CD4-positive, alpha-beta memory T cell (primary cell): ENCODE measurements at places on chromosomes 5 and 9. TPM values are rescaled to one million over a fixed set of nuclear protein-coding genes. Genes with fewer than 3 reads are reported as not detected.

Gene GRIN1
- polyA plus RNA-seq, result not detected

Gene TTC16
- polyA plus RNA-seq, result 0.09 TPM

Gene SLC25A48
- polyA plus RNA-seq, result not detected

Gene SLC46A2
- not detected for polyA plus RNA-seq

Gene FAM78A
- 5.5 TPM for polyA plus RNA-seq

Gene PCDHGA10
- polyA plus RNA-seq, result not detected

Gene PALM2AKAP2
- not detected for polyA plus RNA-seq

DNA sequence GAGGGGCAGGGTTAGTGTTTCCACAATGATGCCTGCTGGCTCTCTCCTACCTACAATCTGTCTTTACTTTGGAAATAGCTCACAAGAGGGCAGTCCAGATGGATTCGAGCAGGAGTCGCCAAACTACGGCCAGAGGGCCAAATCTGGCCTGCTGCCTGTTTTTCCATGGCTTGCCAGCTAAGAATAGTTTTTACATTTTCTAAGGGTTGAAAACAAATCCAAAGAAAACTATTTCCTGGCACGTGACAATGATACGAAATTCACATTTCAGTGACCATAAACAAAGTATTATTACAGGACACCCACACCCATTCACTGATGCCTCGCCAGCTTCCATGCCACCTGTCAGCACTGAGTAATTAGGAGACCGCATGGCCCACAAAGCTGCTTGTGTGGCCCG is 162.9 kb upstream of the WWC1 start:
- no peak overlapping the region for H3K4me3 ChIP-seq
- DNase-seq, result no peak
- H3K36me3 ChIP-seq, result no peaks in the 10 kb centered on the region
- no peaks in the 10 kb centered on the region for H3K4me1 ChIP-seq

GRCh38 chr5:107217721-107218130 is 453.0 kb downstream of the EFNA5 start:
- DNase-seq, result no peak
- no peak overlapping the region for H3K27ac ChIP-seq
- no peaks in the 10 kb centered on the region for H3K27me3 ChIP-seq
- H3K4me1 ChIP-seq, result no peaks in the 10 kb centered on the region
- H3K4me3 ChIP-seq, result no peak overlapping the region

- H3K27me3 ChIP-seq, result no peaks in the 10 kb centered on the region
- no peak overlapping the region for H3K27ac ChIP-seq
- no peaks in the 10 kb centered on the region for H3K36me3 ChIP-seq
- DNase-seq, result no peak
Observed at GRCh38 chr5:71948206-71948605, 159.1 kb upstream of the MAP1B start.

- H3K27ac ChIP-seq, result no peak overlapping the region
- H3K4me1 ChIP-seq, result no peaks in the 10 kb centered on the region
- no peak for DNase-seq
- H3K27me3 ChIP-seq, result no peaks in the 10 kb centered on the region
- H3K36me3 ChIP-seq, result no peaks in the 10 kb centered on the region
- no peak overlapping the region for H3K4me3 ChIP-seq
Observed at GRCh38 chr5:56791396-56791795, 24.0 kb upstream of the MAP3K1 start.

GRCh38 chr9:98775831-98776441 is 20.4 kb downstream of the ANKS6 start:
- H3K4me3 ChIP-seq, result no peak overlapping the region
- no peaks in the 10 kb centered on the region for H3K36me3 ChIP-seq
- no peak overlapping the region for H3K27ac ChIP-seq
- peak; percentile 17 for DNase-seq
- H3K27me3 ChIP-seq, result no peaks in the 10 kb centered on the region

GRCh38 chr5:329121-329735 is 7.7 kb downstream of the AHRR start:
- no peak for DNase-seq
- no peak overlapping the region for H3K27ac ChIP-seq
- no peaks in the 10 kb centered on the region for H3K36me3 ChIP-seq
- no peaks in the 10 kb centered on the region for H3K27me3 ChIP-seq

DNA sequence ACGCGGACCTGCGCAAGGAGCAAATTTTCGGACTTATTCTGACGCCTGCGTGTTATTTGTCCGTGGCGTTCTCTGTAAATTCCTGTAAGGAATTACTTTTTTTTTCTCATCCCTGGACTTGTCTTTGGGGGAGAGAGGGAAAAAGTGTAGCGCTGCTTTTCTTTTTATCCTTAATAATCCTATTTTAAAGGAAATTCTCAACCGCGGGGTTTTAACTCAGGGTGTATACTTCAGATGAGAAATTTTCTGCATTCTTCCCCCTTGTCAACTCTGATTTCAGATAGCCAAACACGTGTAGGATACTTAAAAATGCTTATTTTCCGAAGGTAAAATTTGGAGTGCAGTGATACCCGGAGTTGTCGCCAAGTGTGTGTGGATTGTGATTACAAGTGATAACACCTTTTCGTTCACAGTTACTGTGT is 853 bp downstream of the DCP2 start:
- peak overlapping the region; percentile 77 for H3K4me3 ChIP-seq
- peaks cover 52% of the 10 kb centered on the region for H3K4me1 ChIP-seq
- H3K36me3 ChIP-seq, result no peaks in the 10 kb centered on the region
- peak overlapping the region; percentile 85 for H3K27ac ChIP-seq

GRCh38 chr9:112249277-112249676 is 74.2 kb upstream of the SUSD1 start:
- H3K27ac ChIP-seq, result no peak overlapping the region
- H3K27me3 ChIP-seq, result no peaks in the 10 kb centered on the region
- no peak overlapping the region for H3K4me3 ChIP-seq
- DNase-seq, result no peak

DNA sequence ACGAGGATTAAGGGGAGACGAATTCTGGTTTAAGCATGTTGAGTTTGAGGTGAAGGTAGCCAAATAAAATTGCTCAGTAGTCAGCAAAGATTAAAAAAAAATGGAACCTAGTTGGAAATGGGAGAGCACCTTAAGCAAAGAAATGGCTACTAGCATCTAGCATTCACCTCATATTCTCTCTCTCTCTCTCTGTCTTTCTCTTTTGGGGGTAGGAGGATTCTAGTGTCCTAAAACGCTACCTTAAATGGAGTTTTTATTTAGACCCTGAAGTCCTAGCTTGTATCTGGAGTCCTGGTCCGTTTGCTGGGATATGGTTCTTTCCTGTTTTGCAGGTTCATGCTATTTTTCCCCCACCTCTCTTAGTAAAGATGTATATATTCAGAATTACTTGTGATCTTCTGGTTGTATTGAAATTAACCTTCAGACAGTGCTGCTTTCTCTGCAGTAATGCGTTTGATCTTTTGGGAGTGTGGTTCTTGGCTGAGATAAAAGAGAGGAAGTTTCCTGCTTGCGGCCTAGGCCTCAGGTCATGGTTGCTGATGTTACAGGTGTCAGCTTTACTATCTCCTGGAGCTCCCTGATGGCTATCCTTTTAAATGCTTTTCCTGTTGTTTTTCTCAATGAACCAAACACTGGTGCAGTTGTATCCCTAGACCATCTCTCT is 8.0 kb downstream of the TGFBR1 start:
- no peak overlapping the region for H3K4me3 ChIP-seq
- H3K36me3 ChIP-seq, result no peaks in the 10 kb centered on the region

GRCh38 chr9:91778031-91778430 is 172.0 kb downstream of the ROR2 start:
- no peaks in the 10 kb centered on the region for H3K27me3 ChIP-seq
- no peak overlapping the region for H3K4me3 ChIP-seq
- peaks cover 7% of the 10 kb centered on the region for H3K4me1 ChIP-seq
- H3K27ac ChIP-seq, result no peak overlapping the region
- DNase-seq, result no peak
- H3K36me3 ChIP-seq, result no peaks in the 10 kb centered on the region

DNA sequence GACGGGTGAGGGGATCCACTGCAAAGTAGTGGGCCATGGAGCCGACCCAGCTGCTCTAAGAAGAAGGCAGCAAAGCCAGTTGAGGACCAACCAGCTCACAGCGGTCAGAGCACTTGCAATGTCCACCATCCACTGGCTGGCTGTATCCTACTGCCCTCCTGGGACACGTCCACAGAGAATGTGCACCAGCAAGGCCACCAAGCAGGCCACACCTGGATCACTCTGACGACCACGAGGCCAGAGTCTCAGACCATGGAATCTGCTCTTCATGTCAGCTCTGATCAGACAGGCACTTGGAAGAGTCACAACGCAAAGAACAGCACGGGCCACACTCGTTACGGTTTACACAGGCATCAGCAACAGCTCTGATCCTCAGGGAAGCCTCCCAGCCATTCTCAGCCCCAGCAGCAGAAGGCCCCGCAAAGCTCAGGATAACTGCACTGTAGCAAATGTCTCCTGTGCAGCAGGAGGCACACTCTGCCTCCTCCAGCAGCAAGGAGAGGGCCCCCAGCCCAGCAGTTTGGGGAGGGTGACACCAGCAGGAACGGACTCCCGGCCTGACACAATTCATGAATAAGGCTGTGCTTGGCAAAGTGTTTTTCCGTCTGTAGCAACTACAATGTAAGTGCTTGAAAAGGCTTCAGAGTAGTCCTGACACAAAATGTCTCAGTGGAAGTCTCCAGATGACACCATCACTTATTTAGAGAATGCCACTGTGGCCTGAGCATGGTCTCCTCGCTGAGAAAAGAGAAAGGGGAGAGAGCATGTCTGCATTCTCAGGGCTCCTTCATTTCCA is 15.7 kb downstream of the SEMA4D start:
- H3K4me1 ChIP-seq, result peaks cover 89% of the 10 kb centered on the region
- peaks cover 11% of the 10 kb centered on the region for H3K36me3 ChIP-seq
- H3K27ac ChIP-seq, result peak overlapping the region; percentile 58
- DNase-seq, result no peak
- peak overlapping the region; percentile 3 for H3K4me3 ChIP-seq
- H3K27me3 ChIP-seq, result no peaks in the 10 kb centered on the region

DNA sequence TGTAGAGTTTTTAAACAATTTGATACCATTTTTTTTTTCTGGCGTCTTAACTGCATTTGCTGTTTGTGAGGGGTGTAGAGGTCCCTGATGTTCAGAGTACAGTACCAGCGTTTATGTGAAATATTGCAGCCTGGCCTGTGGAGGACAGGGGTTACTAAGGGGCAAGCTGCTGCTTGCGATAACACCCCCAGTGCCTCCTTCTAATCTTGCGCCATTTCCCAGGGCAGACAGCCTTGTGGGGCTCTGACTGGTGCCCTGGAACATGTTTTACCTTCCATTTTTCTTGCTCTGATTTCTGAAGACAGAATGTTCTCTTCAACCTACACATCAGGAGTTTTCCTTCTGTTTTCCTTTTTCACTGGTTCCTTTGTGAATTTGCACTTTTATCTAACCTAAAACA is 142.9 kb downstream of the DOCK8 start:
- H3K27ac ChIP-seq, result no peak overlapping the region
- H3K4me1 ChIP-seq, result no peaks in the 10 kb centered on the region
- DNase-seq, result no peak
- no peaks in the 10 kb centered on the region for H3K27me3 ChIP-seq

DNA sequence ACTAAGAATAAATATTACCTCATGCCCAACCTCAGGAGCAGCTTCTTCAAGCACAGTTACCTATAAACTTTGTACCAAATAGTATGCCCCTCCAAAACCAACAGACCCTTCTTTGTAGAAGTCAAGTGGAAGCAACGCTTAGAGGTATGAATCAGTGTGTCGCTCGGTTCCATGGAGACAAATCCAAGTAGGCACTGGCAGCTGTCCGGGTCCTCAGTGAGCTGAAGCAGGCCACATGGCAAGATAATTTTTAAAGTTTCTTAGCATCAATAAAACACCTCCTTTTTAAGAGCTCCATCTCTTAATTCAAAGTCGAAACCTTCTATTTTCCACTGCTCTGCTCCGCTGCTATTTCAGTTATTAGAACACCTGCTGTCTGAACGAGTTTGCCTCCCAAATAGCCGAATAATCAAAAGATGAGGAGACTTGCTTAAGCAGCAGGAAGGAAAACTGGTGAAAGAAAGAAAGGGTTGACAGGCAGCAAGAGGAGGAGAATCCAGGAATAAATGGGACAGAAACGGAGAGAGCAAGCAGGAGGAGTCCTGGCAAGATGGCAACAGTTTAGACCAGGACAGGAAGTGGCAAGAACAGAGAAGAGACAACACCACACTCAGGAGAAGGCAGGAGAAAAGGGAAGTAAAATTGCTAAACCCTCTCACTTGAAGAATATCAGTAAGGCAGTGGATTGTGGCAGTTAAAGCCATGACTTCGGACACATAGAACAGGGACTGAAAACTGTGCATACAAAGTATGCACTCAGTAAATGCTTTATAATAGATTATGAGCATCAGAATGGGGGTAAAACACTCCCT is 65.0 kb downstream of the PPP2R2B start:
- no peak overlapping the region for H3K4me3 ChIP-seq
- DNase-seq, result no peak
- peaks cover 6% of the 10 kb centered on the region for H3K4me1 ChIP-seq
- no peaks in the 10 kb centered on the region for H3K27me3 ChIP-seq
- no peak overlapping the region for H3K27ac ChIP-seq
- no peaks in the 10 kb centered on the region for H3K36me3 ChIP-seq

DNA sequence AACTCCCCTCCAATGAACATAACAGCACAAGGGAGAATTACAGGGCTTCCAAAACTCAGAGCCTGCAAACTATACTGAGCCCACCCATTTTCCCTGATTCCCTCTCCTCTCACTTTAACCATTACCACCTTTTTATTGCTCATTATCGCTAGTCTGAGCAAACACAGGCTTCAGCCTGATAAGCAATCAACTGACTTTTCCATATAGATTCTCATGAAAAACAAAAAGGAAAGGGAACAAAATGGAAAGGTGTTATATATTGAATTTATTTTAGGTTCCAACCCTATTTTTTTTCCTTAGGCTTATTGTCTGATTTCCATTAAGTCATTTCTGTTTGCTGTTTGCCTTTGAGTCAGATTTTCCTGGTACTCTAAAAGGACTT is 27.9 kb downstream of the SEMA6A start:
- no peaks in the 10 kb centered on the region for H3K4me1 ChIP-seq
- H3K36me3 ChIP-seq, result no peaks in the 10 kb centered on the region
- H3K4me3 ChIP-seq, result no peak overlapping the region
- no peaks in the 10 kb centered on the region for H3K27me3 ChIP-seq
- H3K27ac ChIP-seq, result no peak overlapping the region
- DNase-seq, result no peak

DNA sequence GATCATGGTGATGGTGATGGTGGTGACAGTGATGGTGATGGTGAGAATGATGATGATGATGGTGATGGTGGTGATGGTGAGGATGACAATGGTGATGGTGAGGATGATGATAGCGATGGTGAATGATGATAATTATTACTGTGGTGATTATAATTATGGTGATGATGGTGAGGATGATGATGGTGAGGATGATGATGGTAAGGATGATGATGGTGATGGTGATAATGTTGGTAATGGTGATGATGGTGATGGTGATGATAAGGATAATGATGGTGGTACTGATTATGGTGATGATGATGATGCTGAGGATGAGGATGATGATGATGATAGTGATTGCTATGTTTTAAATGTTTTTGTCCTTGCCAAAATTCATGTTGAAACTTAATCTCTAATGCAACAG is 37.3 kb upstream of the HRH2 start:
- H3K4me3 ChIP-seq, result no peak overlapping the region
- DNase-seq, result no peak
- H3K27me3 ChIP-seq, result no peaks in the 10 kb centered on the region
- H3K27ac ChIP-seq, result no peak overlapping the region

GRCh38 chr9:36746415-36746814 is 173.7 kb downstream of the MELK start:
- no peak for DNase-seq
- no peaks in the 10 kb centered on the region for H3K36me3 ChIP-seq
- H3K4me3 ChIP-seq, result no peak overlapping the region
- H3K27me3 ChIP-seq, result peaks cover 15% of the 10 kb centered on the region
- H3K27ac ChIP-seq, result no peak overlapping the region
